ENCODE measurements at places on chromosomes 12 and 14. TPM values are rescaled to one million over a fixed set of nuclear protein-coding genes. Genes with fewer than 3 reads are reported as not detected.

GRCh38 chr12:52228931-52229330, 4.1 kb upstream of the KRT7 start:
- no peak for DNase-seq

DNA sequence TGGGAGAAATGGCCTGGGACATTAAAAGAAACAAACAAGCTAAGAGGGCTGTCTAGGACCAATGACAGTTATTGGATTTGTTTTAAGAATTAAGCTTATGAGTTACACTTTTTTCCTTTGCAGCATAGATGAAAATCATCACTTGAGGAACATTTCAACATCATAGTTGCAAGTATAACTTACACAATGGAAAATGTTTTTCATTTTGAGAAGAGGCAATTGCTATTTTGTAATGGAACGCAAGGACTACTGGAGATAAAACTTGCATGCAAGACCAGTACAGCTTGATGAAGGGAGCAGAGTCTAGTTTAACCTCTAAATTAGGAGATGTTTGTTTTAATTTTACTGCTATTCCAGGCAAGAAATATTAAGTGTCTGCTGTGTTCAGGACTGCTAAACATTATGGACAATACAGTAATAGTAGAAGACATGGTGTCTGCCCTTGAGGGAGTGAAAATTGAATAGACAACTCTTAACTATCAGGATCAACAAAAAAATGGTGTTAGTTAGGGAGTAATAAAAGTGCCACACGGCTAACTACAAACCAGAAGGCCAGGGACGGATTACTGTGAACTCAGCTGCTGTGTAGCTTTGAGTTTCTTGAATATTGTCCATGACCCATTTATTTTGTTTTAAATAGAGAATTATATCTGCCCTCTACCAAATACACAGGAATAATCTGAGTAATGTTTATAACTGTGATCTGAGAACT, 374.5 kb downstream of the RAD51B start:
- DNase-seq: no peak

- DNase-seq: no peak
Measured at GRCh38 chr14:92384461-92385133, 61.6 kb downstream of the SLC24A4 start.

- DNase-seq: no peak
Measured at GRCh38 chr14:33717866-33718265, 233.0 kb downstream of the EGLN3 start.

- no peak for DNase-seq
Measured at GRCh38 chr12:131829791-131830334, 1.7 kb downstream of the MMP17 start.

GRCh38 chr14:68777644-68778043, 15.2 kb downstream of the ZFP36L1 start:
- DNase-seq: no peak

DNA sequence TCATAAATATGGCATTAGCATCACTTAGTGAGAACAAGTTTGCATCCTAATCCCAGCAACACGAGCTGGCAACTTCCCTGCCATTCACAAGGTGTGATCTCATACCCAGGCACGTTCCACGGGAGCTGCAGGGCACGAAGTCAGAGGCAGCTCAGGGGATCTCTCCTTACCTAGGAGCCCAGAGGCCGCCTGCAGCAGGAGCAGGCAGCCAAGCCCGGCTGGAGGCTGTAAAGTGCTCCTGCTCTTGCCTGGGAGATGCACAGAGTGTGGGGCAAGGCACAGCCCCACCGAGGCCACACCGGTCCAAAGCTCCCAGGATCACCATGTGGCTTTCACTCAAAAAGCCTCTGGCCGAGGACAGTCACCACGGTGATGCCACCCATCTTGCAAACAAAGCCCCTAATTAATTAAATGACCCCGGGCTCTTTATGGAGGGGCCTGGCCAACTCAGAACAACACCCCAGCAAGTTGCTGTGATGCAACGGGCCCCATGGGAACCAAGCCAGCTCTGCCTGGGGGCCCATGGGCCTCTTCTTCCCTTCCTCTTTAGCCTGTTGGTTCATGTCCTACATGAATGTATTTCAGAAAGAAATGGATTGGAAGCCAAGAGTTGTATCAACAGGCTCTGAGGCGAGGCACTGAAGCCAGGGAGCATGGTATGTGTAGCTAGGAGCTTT, 26.5 kb downstream of the NUAK1 start:
- DNase-seq: no peak

DNA sequence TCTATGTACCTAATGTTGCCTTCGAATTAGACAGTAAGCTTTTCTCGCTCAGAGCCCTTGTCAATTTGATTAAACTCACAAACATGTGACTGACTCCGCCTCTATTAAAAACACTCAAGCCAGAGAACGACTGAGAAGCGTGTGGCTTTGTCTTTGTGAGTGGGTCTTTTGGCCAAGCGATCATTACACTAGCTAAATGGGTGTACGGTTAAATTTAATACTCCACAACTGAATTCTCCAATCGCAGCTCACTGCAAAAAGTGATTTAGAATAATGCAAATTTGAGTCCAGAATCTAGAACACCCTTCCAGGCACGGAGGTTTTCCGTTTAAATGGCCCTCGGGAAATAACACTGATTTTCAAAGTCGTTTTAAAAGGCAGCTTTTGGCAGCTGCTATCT, 253.7 kb downstream of the EFCAB11 start:
- DNase-seq: no peak

- no peak for DNase-seq
Measured at GRCh38 chr14:100158566-100159093, 815 bp downstream of the DEGS2 start.

DNA sequence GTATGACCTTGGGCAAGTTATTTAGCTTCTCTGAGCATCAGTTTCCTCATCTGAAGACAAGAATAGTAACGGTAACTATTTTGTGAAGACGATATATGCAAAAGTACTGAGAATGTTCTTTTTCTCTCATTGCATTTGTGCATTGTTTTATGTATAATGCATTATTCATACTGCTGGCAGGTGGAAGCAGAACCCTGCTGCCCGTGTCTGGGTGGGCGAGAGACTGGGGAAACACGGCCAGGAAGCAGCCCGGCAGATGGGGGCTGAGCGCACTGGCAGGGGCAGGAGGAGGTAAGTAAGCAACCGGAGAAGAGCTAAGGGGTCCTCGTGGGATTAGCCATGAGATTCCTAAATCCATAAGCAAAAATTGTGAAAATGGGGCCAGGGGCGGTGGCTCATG, 115.8 kb upstream of the MED13L start:
- no peak for DNase-seq

DNA sequence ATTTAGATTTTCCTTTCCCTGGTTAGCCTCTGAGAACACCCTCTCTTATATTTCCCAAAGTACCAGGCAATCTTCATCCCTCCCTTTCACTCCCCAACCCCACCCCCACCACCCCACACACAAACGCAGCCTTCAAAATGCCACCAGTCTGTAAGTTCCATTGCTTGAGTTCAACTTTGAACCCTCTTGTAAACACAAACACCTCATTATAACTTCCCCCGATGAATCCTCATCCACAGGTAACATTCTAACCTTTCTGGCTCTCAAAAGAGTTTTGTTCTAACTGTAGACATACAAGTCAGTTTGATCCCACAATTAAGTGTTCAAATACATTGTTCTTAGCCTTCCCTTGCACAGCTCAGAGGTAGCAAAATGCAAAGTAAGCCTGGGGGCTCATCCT, 199.4 kb upstream of the FOXN3 start:
- DNase-seq: no peak

- DNase-seq: no peak
Measured at GRCh38 chr12:111230649-111231048, 138.2 kb downstream of the PHETA1 start.

GRCh38 chr14:49897414-49897813, 4.5 kb downstream of the ARF6 start:
- no peak for DNase-seq

DNA sequence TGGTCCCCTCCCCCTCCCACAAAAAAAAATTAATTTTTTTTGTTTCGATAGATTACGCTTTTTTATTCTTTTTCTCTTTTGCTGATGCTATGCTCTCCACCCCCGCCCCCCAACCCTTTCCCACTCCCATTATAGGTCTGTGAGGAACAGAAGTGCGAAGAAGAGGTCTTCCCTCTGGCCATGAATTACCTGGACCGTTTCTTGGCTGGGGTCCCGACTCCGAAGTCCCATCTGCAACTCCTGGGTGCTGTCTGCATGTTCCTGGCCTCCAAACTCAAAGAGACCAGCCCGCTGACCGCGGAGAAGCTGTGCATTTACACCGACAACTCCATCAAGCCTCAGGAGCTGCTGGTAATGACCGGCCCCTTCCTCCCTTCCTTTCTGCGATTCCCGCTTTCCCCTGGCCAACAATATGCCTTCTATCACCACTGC, 2.3 kb downstream of the CCND2 start:
- peak; percentile 25 for DNase-seq

GRCh38 chr14:72518809-72519377, 375.0 kb downstream of the DPF3 start:
- DNase-seq: peak; percentile 80

DNA sequence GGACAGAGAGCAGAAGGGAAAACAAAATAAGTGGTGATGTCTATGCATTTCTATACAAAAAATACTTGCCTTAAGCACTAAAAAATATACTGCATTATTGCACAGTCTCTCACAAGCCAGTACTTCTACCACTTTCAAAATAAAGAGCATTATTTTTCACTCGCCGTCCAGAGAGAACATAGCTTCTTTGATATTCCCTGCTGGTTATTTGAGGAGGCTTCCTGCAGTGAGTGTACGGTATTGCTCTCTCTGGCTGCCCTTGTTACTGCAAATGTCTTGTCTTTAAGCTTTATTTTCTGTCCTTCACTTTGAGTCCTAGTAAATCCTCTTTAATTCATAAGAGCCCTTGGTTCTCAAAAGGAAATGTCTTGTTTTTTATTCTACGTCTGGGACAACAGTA, 81.1 kb downstream of the EML1 start:
- no peak for DNase-seq

DNA sequence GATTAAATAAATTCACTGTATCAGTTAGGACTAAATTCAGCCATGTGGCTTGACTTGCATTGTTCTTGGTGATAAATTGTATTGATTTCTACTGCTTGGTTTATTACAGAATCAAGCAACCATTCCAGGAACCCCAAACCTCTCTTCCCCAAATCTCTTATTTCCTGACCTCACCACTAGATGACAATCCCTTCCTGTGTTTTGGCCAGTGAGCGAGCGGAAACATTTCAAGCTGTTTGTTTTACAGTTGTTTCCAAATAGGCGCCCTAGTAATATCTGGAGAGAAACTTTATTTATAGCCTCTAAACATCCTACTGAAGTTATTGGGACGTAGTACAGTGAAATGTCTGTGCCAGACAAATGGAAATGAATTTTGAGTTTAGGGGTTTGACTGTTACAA, 161.1 kb downstream of the SNAPC1 start:
- no peak for DNase-seq

GRCh38 chr12:55501601-55502000, 9.4 kb downstream of the OR6C68 start:
- no peak for DNase-seq

GRCh38 chr12:7118881-7119280, 9.8 kb downstream of the RBP5 start:
- no peak for DNase-seq

GRCh38 chr12:116057356-116057755, 220.1 kb downstream of the MED13L start:
- DNase-seq: no peak

GRCh38 chr14:92997343-92998061, 74.6 kb downstream of the CHGA start:
- DNase-seq: no peak

DNA sequence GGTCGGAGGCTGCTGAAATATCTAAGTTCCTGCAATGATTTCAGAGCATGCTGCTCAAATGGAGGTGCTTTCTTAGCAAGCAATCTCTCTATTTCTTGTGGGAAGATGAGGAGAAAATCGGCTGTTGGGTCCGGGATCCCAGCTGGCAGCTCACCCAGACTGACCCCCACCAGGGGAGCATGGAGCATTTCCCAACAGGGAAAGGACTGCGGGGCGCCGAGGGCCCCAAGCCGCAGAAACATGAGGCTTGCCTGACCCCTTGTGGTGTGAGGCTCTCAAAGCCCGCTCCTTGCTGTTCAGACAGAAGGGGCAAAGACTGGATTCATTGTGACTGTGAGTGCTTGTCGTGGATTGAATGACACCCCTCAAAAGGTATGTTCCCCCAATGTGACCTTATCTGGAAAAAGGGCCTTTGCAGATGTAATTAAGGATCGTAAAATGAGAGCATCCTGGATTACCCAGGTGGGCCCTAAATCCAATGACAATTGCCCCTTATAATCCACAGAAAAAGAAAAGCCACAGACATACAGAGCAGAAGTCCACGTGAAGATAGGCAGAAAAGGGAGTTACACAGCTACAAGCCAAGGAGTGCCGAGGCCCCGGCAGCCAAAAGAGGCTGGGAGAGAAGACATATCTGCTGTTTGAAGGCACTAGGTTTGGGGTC, 116.3 kb upstream of the VASH1 start:
- DNase-seq: no peak

- DNase-seq: peak; percentile 54
Measured at GRCh38 chr12:125683748-125684381, 618.6 kb downstream of the AACS start.

- DNase-seq: no peak
Measured at GRCh38 chr12:107967170-107967569, 161.9 kb upstream of the WSCD2 start.

GRCh38 chr14:53963320-53964227, 6.9 kb upstream of the BMP4 start:
- DNase-seq: no peak

The TM7SF3 gene
- total RNA-seq: 54.0 TPM

The ANKRD33 gene
- not detected for total RNA-seq

The NKX2-1 gene
- not detected for total RNA-seq

The TAS2R50 gene
- total RNA-seq: 0.95 TPM

The NGB gene
- not detected for total RNA-seq

The NPC2 gene
- 31.4 TPM for total RNA-seq

The PIWIL1 gene
- total RNA-seq: not detected

The MTRFR gene
- 28.2 TPM for total RNA-seq

The GPX2 gene
- not detected for total RNA-seq

The KRT3 gene
- not detected for total RNA-seq

The CLEC4D gene
- total RNA-seq: not detected

The JKAMP gene
- total RNA-seq: 28.6 TPM

The KRT85 gene
- not detected for total RNA-seq

The PLD4 gene
- total RNA-seq: not detected

Data from activated CD8-positive, alpha-beta T cell treated with anti-CD3 and anti-CD28 coated beads, Interleukin-2, amount 10 ng/mL, durations not matched to agents 7 days and 5 days (primary cell).